Sigmoid colon (tissue), 7 donors: ENCODE measurements at places on chromosomes 2 and 18. TPM values are rescaled to one million over a fixed set of nuclear protein-coding genes. Genes with fewer than 3 reads are reported as not detected.
A peak's percentile ranks its signal among the peaks of the same experiment; 100 is the strongest.

Gene G6PC2
- total RNA-seq, result not detected

Gene CYP27A1
- 24.3 TPM for total RNA-seq

Gene CEP76
- total RNA-seq, result 9.1 TPM

Gene UGT1A7
- not detected for total RNA-seq

Gene LINC00305
- total RNA-seq, result not detected

Gene ZAP70
- total RNA-seq, result 2.5 TPM

GRCh38 chr2:78263571-78263970 lies 741.4 kb upstream of the LRRTM4 start:
- no peak for DNase-seq

- DNase-seq, result no peak
Measured at GRCh38 chr2:58364098-58364497, 123.0 kb upstream of the FANCL start.

- no peak for DNase-seq
Measured at GRCh38 chr18:39208190-39208589, 1642.6 kb upstream of the CELF4 start.

DNA sequence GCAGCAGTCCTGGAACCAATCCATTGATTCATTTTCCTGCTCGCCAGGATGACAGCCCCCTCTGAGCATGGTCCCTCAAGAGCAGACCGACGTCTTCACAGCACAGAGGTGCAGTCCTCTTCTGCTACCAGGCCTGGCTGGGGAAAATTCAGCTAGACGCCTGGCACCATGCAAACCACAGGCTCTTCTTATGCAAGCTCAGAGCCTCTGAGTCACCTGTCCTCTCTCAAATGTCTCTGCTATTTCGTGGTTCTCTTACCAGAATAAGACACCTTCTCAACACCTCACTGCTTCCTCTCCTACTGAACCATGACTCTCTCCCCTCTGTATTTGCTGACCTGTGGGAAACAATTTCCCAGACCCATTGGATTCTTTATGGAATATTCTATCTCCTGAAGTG lies 79.8 kb upstream of the CYRIA start:
- no peak for DNase-seq

- DNase-seq, result no peak
Measured at GRCh38 chr2:160405077-160405867, 88.3 kb downstream of the RBMS1 start.

- peak; percentile 88 for DNase-seq
Measured at GRCh38 chr2:159094173-159094737, 125.8 kb downstream of the TANC1 start.

GRCh38 chr2:11938196-11938595 lies 191.8 kb downstream of the LPIN1 start:
- peak; percentile 90 for DNase-seq

- DNase-seq, result no peak
Measured at GRCh38 chr2:23312996-23313606, 71.9 kb upstream of the KLHL29 start.

- DNase-seq, result no peak
Measured at GRCh38 chr2:199458806-199459285, 1.1 kb upstream of the SATB2 start.

GRCh38 chr2:39679805-39680204 lies 14.1 kb downstream of the TMEM178A start:
- DNase-seq, result no peak

DNA sequence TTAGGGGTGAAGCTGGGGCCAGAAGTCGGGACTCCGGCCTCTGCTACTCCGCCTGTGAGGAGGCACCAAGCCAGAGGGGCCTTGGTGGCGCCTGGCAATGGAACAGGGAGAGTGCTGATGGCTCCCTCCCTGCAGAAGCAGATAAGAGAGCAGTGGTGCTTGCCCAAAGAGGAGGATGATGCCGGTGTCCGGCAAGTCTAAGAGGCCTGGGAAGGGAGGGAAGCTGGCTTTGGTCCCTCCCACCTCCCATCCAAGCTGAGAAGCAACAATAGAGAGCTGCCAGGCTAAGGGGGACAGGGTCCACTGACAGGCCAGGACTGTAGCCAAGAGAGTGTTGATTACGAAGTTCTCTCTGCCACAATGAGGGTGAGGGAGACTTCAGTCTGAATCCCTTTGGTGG lies 479.5 kb downstream of the TNS1 start:
- no peak for DNase-seq

GRCh38 chr2:184633726-184634125 lies 35.4 kb downstream of the ZNF804A start:
- no peak for DNase-seq

- no peak for DNase-seq
Measured at GRCh38 chr2:231715988-231716616, 7.8 kb downstream of the PTMA start.

DNA sequence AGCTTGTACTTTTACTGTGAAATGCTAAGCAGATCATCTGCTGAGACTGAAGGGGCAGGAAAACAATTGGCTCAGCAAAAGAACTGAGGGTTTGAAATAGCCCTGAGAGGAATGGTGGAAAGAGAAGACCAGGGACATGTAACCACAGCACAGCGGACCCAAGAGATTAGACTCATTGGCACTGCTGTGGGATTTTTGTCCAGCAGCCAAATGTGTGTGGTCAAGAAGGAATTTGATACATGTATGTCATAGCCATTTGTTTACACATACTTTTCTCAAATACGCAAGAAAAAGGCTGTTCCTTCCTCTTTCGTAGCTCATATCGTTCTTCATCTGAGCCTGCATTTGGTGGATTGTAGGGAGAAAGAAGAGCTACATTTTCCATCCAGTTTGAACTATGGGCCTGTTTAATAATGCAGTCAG lies 73.8 kb downstream of the TRABD2A start:
- DNase-seq, result no peak

- no peak for DNase-seq
Measured at GRCh38 chr2:150919901-150920300, 341.8 kb downstream of the RBM43 start.

GRCh38 chr2:239724851-239725550 lies 300.1 kb downstream of the NDUFA10 start:
- peak; percentile 49 for DNase-seq

DNA sequence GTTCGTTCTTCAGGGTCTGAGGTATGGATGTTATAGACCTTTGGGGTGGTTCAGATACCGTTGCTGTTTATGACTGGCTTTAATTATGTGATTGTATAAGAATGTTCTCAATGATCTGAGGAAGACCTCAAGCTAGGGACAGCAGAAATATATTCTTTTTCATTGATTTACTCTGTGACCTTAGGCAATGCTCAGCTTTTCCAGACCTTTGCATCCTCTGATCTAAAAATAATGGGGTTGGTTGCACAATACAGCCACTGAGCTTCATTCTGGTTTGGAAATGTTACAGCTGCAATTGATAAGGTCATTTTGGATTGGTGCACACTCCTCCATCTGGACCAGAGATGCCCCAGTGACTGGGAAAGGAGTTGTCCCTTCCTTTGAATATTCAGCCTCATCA lies 17.2 kb upstream of the CABYR start:
- DNase-seq, result no peak

GRCh38 chr2:2877427-2877826 lies 500.2 kb downstream of the EIPR1 start:
- DNase-seq, result no peak
